ENCODE measurements at places on chromosomes 7 and 10. TPM values are rescaled to one million over a fixed set of nuclear protein-coding genes. Genes with fewer than 3 reads are reported as not detected.

The PLXNA4 gene
- polyA plus RNA-seq, result 13.3 TPM

The EEPD1 gene
- 6.7 TPM for polyA plus RNA-seq

The WAC gene
- polyA plus RNA-seq, result 153 TPM

The PNLIP gene
- not detected for polyA plus RNA-seq

The SPAM1 gene
- not detected for polyA plus RNA-seq

- DNase-seq, result no peak
Observed at GRCh38 chr7:50565977-50566376, 772 bp upstream of the DDC start.

DNA sequence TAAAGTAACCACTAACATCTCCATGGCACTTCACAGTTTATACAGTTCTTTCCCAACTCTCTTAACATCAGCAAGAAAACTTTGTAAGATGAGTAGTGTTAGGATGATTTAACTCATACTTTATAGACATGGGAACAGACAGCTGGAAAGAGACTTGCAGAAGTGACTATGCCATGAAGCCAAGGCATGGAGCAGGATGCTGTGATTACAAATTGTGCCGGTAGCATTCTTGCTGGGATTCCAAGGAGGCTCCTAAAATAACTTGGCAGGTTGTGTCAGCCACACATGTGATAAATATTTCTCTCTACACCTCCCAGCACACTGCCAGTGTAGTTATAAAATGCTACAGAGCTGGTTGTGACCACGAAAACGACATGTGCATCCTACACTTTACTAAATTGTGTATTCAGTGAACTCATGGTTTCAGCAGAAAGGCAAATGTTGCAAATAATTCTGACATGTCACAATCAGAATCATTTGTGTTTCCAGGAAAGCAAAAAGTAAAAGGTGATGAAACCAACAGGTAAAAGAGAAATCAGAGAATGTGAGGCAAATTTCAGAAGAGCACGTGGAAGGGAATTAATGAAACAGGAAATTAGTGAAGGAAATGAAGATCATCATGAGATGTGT lies 5.6 kb upstream of the CYP3A4 start:
- no peak for DNase-seq

GRCh38 chr7:63931985-63932577 lies 66.6 kb upstream of the ZNF722 start:
- DNase-seq, result no peak

DNA sequence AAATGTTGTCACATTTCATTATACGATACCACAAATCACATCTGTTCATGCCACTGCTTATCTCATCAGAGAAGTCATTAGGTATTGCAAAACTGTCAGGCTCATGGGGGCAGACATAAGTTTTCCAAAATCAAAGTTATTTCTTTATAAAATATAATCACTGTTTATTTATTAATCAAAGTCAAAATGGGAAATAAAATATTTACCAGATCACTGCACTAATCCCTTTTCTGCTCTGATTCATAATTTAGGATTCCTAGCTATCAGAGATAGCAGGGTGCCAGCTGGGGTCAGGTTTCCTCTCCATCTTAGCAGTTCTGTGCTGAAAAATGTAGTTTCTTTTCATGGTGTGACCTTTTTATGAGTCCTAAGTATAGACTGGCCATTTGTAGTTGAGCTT lies 117.7 kb upstream of the LANCL2 start:
- DNase-seq, result no peak

- DNase-seq, result no peak
Observed at GRCh38 chr7:108488768-108489538, 32.7 kb upstream of the NRCAM start.

GRCh38 chr10:7028809-7029166 lies 382.0 kb downstream of the SFMBT2 start:
- no peak for DNase-seq

GRCh38 chr7:116095396-116095795 lies 64.8 kb upstream of the TFEC start:
- DNase-seq, result no peak
